ENCODE measurements at places on chromosomes 4 and X.
A peak's percentile ranks its signal among the peaks of the same experiment; 100 is the strongest.

DNA sequence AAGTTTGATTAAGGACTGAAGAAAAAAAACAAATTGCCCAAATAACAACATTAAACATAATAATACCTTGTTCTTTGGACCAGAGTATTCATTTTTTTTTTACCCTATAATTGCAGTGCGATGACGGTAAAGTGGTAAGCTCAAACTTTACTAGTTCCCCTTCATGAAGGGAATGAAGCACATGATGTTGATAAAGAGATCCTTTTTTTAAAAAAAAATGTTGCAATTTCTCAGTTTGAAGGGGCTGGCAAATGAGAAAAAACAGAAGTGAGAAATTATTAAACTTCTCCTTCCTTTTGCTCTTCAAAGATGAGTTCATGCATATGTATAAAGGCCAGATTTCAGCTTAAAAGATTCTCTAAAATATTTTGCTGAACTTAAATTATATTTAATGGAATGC, 231.7 kb downstream of the C4orf33 start:
- no peak for DNase-seq

DNA sequence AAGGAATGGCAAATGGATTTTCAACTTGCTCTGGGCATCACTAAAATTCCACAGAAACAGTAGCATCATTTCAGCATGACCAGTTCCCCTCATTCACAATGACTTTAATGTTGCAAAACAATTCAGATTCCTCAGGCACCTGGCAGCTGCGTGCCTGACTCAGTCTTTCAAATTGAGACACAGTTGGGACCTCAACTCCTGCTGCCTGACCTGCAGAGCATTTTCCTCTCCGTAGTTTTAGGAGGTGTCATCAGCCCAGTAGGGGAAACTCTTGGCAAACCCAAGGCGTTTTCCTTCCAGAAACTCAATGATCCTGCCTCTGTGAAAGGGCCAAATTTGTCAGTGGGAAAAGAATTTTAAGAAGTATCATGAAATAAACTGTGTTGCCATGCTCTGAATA, 388.9 kb downstream of the SPRY1 start:
- no peak for DNase-seq

GRCh38 chrX:39220952-39221351, 419.7 kb downstream of the MID1IP1 start:
- no peak for DNase-seq

GRCh38 chr4:35802644-35803043, 441.7 kb downstream of the ARAP2 start:
- DNase-seq: no peak

- no peak for DNase-seq
Observed at GRCh38 chr4:85600501-85600900, 125.6 kb downstream of the ARHGAP24 start.

- no peak for DNase-seq
Observed at GRCh38 chrX:18041656-18042055, 179.0 kb downstream of the BEND2 start.

DNA sequence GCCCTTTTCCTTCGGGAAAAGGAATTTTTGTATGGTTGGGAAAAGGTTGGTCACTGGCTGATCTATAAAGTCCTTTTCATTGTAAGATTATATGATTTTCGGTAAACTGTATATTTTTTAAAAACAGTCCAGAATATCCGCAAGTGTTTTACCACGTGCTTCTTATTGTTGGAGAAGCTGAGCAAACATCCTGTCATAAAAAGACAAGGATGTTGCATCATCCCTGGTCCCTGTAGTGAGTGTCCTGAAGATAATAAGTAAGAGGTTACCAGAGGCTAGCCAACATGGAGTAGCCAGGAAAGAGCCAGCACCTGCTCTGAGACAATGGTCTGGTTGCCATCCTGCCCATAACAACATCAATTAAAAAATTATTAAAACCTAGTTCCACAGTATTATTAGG, 5.1 kb downstream of the CXCL9 start:
- DNase-seq: no peak

DNA sequence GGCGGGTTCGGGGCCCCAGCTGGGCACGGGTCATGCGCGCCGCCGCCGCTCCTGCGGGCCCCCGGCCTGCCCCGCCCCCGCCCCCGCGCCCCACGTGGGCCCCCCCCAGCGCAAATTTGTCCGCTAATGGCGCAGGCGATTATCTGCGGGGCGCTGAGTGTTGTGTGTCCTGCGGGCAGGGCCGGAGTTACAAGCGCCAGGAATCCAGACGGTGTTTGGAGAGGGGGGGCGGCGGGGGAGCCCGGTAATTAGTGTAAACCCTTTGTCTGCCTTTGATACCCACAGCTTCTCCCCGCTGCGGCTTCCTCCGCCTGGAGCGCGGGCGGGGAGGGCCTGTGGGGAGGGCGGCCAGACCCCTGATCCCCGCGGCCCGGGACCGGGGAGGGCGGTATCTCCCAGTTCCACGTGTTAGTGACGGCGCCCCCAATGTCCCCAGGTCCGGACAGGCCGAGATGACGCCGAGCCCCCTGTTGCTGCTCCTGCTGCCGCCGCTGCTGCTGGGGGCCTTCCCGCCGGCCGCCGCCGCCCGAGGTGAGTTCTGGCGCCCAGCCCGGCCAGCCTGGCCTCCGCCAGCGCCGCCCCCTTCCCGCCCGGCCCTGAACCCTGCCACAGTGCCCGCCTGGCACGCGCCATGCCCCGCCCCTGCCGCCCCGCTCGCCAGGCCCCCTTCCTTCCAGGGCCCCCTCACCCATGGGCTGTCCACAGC, 761 bp downstream of the FGFRL1 start:
- DNase-seq: peak; percentile 40

- DNase-seq: no peak
Observed at GRCh38 chrX:94430091-94430490, 756.1 kb downstream of the FAM133A start.

- no peak for DNase-seq
Observed at GRCh38 chrX:149758068-149758714, 15.7 kb upstream of the HSFX1 start.

All from CD4-positive, alpha-beta T cell treated with Interleukin-4 for 1 hour (primary cell).